ENCODE measurements at places on chromosomes 6 and 20.

DNA sequence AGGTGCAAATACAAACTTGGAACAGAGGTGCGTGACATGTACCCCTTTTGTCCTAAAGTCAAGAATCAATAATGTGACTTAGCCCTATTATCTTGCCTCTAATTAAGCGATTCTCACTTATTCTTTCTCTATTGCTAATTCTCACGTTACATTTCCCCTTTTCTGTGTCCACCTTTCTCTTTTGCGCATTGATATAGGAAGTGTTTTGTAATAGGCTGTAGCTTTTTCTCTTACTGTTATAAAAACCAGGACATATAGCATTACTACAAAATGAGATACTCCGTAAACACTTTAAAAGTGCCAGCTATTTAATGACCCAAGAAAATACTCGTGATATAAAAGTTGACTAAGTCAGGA, 669 bp upstream of the TMEM30A start:
- DNase-seq, result no peak

- no peak for DNase-seq
These were observed 109.1 kb upstream of the ENPP5 start for GRCh38 chr6:46279874-46280273.

DNA sequence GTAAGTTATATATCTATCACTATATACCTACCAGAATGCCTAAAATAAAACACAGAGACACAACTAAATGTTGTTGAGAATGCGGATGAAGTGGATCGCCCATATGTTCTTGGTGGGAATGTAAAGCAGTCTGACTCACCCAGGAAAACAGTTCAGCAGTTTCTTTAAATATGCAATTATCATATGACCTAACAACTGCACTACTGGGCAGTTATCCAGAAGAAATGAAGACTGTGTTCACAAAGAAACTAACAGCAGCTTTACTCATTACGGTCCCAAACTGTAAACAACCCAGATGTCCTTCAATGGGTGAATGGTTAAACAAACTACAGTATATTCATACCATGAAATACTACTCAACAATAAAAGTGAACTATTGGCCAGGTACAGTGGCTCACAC, 14.3 kb upstream of the ZC3H12D start:
- DNase-seq, result peak; percentile 15

DNA sequence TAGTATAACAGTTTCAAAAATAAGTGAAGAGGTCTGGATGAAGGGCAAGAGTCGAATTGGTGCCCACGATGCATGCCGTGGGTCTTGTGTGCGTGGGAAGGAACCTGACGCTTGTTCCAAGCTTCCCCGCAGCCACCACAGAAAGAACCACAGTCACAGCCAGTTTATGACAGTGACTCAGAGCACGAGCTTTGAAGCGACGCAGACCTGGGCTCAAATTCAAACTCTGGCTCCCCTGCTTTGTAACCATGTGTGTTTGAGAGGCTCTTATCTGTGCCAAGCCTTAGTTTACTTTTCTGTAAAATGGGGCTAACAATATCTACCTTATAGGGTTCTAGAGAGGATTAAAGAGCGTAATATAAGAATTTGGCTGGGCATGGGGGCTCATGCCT, 65.5 kb downstream of the SYNJ2 start:
- no peak for DNase-seq

DNA sequence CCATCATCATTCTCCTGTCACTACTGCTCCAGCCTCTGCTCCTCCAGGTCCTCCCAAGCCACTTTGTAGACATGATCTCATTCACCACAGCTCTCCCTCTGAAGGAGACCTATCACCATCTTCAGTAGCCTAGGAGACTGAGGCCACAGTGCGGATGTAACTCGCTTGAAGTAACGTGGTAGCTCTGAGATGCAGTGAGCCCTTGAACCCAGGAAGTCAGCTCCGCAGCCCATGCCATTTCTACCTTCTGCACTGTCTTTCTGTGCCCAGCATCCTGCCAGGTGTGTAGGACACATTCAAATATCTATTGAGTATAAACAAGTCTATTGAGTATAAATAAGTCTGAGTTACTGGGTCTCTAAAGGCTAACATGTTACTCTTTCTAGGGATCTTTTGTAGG, 164.4 kb downstream of the CDH26 start:
- no peak for DNase-seq

- no peak for DNase-seq
These were observed 119.4 kb downstream of the AIG1 start for GRCh38 chr6:143179901-143180612.

GRCh38 chr6:134623401-134623800, 305.5 kb upstream of the SGK1 start:
- DNase-seq, result no peak

DNA sequence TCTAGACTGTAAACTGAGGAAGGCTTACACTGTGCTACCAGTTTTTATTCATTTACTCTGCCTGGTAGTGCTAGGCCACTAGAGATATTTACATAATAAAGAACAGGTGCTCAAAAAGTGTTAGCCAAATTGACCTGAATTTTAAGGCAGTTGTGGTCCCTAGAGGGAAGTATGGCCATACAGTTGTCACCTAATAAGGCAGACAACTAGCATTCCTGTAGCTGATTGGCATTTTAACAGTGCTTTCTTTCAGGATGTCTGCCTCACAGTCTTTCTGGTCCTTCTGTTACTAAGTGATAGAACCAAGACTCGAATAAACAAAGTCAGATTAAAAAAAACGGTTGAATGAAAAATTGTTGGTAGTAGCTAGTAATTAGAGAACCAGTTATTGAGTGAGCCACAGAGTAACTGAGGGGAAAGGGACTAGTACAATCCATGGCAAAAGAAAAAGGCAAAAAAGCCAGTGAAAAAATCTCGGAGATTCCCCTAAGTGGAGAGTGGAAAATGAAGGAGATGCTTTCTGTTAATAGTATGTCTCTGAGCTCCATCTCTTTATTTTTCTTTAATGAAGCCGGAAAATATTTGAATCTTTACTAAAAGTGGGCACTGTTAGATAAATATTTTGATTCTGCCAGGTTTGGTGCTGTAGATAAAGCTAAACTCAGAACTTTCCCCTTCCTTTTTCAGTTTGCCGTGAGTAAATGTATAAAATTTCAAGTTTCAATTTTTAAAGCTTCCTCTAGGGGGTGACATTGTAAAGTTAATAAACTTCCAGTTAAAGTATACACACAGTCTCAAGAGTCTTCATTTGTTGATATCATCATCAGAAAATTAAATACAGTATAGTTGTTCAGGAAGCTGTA, 9.1 kb downstream of the VTA1 start:
- DNase-seq, result no peak

DNA sequence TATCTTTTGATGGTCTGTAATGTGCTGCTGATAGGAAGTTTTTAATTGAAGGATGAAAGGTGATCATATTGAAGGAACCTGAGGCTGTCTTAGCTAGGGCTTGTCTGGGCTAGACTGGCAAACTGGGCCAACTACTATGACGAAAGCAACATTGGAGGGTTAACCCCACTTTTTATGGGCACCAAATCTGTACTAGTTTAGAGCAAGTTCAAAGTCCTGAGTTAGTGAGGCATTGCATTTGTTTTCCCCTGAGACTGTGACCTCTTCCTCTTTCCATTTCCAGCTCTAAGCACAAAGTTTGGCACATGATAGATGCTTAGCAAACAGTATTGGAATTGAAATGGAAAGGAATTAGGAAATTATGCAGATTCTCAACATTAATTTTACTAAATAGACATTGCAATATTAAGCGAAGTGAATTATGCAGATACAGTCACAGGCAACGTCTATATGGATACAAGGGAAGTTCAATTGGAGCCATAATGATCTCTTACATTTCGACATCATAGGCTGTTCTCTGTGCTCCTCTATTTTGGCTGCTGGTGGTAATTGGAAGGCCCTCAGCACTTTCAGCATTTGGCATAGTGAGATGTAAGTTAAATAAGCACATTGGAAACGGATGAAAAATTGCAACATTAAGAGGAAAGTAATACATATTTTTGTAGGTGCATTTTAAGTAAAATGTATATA, 22.2 kb downstream of the CEP57L1 start:
- no peak for DNase-seq

DNA sequence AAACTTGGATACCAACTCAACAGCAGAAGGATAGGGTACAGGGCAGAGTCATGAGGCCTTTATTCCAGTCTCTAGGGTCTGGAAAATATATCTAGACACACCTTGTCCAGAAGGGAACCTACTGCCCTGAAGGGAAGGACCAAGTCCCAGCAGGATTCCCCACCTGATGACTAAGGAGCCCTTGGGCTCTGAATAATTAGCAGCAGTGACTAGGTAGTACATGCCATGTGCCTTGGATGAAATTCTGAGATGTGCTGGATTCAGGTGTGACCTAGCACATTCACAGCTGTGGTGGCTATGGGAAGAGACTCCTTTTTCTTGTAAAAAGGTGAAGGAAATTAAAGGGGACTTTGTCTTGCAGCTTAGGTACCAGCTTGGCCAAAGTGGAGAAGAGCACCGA, 364.3 kb upstream of the PTCHD4 start:
- DNase-seq, result no peak

DNA sequence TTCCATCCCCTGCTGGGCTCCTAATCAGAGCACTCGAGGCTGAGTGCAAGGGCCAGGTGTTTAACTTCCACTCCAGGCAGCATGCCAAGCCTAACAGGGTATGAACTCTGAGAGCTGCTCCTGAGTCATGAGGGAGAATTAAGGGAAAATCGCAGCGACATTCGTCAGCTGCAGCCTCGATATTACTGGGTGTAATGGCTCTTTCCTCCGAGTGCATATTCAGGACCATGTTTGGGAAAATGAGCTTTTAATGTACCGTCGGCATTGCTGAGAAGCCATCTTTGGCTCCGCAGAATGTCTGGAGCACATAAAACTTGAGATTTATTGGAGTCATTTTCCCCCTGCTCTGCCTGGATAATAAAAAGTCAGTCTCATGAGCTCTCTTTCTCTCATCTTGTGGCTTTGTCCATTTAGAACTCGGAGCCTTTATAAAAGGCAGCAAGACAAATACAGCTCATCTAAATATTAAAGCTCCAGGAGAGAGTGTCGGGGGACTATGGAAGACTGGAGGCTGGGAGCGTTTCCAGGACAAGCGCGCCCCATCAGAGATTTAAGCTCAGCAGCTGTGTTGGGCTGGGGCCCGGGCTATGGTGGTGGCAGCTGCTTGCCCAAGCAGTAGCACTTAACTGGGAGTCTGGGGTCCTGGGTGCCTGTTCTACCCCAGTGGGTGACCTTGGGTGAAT, 103.7 kb downstream of the TOX2 start:
- DNase-seq, result peak; percentile 98

GRCh38 chr20:33843854-33844253, 32.7 kb downstream of the CHMP4B start:
- no peak for DNase-seq

GRCh38 chr6:14231501-14232280, 114.1 kb downstream of the CD83 start:
- DNase-seq, result no peak

DNA sequence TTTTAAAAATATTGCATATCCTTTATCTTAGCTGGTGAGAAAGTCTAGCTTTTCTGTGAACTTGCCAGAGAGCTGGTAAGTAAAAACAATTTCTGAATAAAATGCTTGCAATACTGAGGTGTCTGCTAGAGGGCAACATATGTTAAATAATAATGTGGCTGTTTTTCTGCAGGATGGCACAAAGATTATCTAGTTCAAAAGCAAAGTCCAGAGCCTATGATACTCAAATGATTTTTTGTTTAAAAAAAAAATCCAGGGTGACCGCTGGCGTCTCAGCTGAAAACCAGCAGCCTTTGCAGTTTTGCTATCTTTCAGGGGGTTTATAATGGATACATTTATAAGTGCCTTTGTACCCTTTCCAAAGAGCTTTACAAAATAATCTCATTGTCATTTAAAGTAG, 194.9 kb downstream of the PHACTR1 start:
- DNase-seq, result peak; percentile 7

DNA sequence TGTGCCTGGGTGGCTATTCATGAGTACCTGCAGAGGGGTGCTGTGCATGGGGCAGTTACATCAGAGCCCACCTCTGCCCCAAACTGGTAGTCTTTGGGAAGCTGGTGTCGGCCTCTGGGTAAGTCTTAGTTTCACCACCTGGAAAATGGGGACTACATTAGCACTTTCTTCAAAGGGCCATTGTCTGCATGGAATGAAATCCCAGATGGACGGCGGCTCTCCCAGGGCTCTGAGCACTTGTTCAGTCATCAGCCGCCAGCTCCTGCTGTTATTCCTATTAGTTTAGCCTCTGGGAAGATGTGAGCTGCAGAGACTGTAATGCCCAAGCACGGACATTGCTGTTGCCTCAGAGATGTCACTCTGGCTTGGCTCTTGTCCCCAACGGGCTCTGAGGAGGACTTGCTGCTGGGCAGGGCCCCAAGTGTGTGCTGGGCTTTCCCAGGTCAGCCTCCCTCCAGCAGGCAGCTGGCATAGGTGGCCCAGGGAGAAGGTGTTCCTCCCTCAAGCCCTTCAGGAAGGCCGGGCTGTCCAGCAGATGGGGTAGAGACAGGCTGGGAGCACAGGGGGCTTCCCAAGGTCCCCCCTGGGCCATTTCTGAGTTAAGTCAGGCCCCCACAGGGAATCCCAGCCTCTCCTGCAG, 268.3 kb downstream of the TFAP2C start:
- no peak for DNase-seq

DNA sequence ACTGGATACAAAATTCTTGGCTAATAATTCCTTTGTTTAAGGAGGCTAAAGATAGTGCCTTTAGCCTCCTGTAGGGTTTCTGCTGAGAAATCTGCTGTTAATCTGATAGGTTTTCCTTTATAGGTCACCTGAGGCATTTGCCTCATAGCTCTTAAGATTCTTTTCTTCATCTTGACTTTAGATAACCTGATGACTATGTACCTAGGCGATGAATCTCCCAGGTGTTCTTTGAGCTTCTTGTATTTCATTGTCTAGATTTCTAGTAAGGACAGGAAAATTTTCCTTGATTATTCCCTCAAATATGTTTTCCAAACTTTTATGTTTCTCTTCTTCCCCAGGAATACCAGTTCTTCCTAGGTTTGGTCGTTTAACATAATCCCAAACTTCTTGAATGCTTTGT, 479.4 kb upstream of the MAN1A1 start:
- DNase-seq, result no peak

DNA sequence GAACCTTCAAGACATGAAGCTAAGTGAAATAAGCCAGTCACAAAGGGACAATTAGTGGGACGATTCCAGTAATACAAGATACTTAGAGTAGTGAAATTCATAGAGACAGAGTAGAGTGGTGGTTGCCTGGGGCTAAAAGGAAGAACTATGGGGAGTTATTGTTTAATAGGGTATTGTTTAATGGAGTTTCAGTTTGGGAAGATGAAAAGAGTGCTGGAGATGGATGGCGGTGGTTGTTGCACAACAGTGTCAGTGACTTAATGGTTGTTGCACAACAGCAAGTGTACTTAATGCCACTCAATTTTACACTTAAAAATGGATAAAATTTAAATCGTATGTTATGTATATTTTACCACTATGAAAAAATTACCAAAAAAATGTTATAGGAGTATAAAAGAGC, 209.7 kb upstream of the TENT5A start:
- no peak for DNase-seq

GRCh38 chr6:168190014-168190405, 111.0 kb upstream of the FRMD1 start:
- DNase-seq, result no peak

GRCh38 chr6:28803337-28803709, 120.5 kb downstream of the TRIM27 start:
- no peak for DNase-seq

Data from NCI-H1105 (cell line).